ENCODE measurements at places on chromosomes 2 and 18.

- DNase-seq, result no peak
Observed at GRCh38 chr2:19731515-19731914, 170.3 kb downstream of the TTC32 start.

DNA sequence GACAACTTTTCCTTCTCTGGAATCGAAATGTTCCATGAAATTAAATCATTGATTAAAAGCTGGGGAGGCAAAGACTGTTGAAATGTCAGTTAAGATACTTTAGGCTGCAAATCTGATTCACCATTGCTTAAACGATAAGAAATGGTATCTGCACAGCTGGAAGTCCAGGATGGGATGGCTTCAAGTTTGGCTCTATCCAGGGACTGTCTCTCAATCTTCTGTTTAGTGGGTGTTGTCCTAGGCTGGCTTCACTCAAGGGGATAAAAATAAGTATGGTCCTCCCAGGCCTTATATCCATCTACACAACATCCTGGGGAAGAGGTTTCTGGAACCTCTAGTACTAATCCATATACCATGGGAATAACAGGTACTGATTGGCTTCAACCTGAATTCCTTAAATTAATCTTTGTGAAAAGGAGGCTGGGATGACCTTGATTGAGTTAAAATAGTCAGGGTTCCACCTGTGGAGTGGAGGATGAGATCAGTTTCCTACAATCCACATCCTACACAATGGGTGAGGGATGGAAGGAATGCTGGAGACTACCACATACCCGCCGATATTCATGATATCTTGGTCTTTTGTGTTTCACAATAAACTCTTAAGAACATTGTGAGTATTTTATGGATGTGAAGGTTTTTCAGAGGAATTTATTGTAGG, 156.0 kb upstream of the L3MBTL4 start:
- DNase-seq, result no peak

DNA sequence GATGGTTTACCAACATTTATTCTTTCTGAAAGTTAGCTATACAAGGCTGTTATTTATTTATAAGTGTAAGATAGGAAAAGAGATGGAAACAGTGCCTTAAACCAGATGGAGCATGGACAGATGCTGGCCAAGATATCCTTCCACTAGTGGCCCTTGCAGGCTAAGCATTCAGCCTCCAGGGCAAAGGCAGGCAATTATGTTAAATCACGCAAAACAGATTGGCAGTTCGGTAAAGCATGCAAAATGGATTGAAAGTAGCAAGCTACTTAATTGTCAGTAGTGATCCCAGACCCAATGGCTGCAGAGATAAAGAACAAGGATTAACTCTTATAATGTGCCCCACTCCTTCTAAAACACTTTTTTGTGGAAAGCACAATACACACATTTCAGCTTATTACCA, 105.4 kb upstream of the MAP4K3 start:
- no peak for DNase-seq

GRCh38 chr2:124269348-124269747, 244.3 kb downstream of the CNTNAP5 start:
- DNase-seq, result no peak

DNA sequence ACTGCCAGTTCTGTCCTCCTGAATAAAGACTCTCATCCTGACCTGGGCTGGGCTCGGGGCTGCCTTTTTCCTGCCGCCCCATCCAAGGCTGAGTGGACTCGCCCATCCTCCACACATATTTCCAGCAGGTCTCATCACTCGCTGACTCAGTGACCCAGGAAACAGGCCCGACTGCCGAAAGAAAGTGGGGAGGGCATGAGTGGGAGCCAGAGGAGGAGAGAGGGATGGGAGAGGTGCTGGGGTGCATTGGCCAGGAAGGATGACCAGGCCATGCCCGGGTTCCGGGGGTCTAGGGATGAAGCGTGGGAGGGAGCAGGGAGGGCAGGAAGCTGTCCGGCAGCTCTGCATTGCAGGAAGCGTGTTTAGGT, 66.7 kb downstream of the TWIST2 start:
- no peak for DNase-seq
